ENCODE measurements at places on chromosomes 7 and 10. TPM values are rescaled to one million over a fixed set of nuclear protein-coding genes. Genes with fewer than 3 reads are reported as not detected.

The TEX36 gene
- total RNA-seq = not detected

The RAMP3 gene
- total RNA-seq = not detected

The METTL27 gene
- total RNA-seq = not detected

The CAMK1D gene
- 10.0 TPM for total RNA-seq

The AGR2 gene
- not detected for total RNA-seq

The CHCHD3 gene
- total RNA-seq = 87.6 TPM

The LRIT2 gene
- total RNA-seq = not detected

The C7orf57 gene
- 0.92 TPM for total RNA-seq

The ATP5MK gene
- 454 TPM for total RNA-seq

The DDC gene
- total RNA-seq = not detected

The SLC26A3 gene
- not detected for total RNA-seq

The PON3 gene
- total RNA-seq = not detected

The TSPAN33 gene
- 23.2 TPM for total RNA-seq

The KIF11 gene
- 36.2 TPM for total RNA-seq

The LRRC18 gene
- total RNA-seq = not detected

The TMEM184A gene
- not detected for total RNA-seq

The SLIT1 gene
- 0.20 TPM for total RNA-seq

The LSM5 gene
- total RNA-seq = 130 TPM

The NRG3 gene
- total RNA-seq = not detected

The CPN1 gene
- not detected for total RNA-seq

The TMEM130 gene
- not detected for total RNA-seq

The CYP3A5 gene
- not detected for total RNA-seq

The STEAP1B gene
- total RNA-seq = not detected

The CPVL gene
- total RNA-seq = 1.0 TPM

The TMEM72 gene
- total RNA-seq = not detected

The NRBF2 gene
- total RNA-seq = 28.3 TPM

The TET1 gene
- 0.63 TPM for total RNA-seq

The CHST15 gene
- 0.24 TPM for total RNA-seq

The LRGUK gene
- total RNA-seq = 0.18 TPM

The NFE2L3 gene
- 43.5 TPM for total RNA-seq

The LRRC4 gene
- 0.15 TPM for total RNA-seq

The HMX3 gene
- total RNA-seq = not detected

The MRM2 gene
- total RNA-seq = 51.6 TPM

The KAT6B gene
- total RNA-seq = 21.8 TPM

The SAP25 gene
- 13.9 TPM for total RNA-seq

The PRKAG2 gene
- total RNA-seq = 27.2 TPM

The WNT2 gene
- not detected for total RNA-seq

The PHKG1 gene
- total RNA-seq = 1.2 TPM

The NEUROD6 gene
- total RNA-seq = not detected

Data from CD8-positive, alpha-beta memory T cell (primary cell).